ENCODE measurements at places on chromosomes 13 and 19. TPM values are rescaled to one million over a fixed set of nuclear protein-coding genes. Genes with fewer than 3 reads are reported as not detected.

GRCh38 chr13:70108356-70109105, at the start of gene KLHL1:
Gene KLHL1, minus strand, starts transcription at chr13:70108452. Its CDS starts 753 bp downstream, at chr13:70107699.
- peaks cover 12% of the 10 kb centered on the region for H3K27me3 ChIP-seq
- no peaks in the 10 kb centered on the region for H3K36me3 ChIP-seq
- DNase-seq, result no peak

The KLF2 gene
- total RNA-seq, result 49.3 TPM

The PRODH2 gene
- not detected for total RNA-seq

DNA sequence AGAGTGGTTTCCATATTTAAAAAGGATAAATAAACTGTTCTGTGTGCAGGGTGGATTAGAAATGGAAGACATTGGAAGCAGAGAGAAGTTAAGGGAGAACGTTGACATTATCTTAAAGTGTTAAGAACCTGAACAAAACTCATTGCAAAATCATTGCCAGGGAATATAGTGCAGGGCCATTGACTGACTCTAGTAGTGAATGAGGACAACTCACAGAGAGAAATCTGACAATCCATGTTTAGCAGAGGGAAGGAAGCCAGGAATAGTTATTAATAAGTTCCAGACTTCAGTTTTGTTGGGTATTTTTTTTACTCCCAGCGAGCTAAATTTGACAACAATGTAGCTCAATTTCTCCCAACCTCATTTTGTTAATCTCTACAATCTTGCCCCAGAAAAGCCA, 554.8 kb upstream of the GPC6 start:
- no peak overlapping the region for H3K4me3 ChIP-seq
- H3K4me1 ChIP-seq, result no peaks in the 10 kb centered on the region
- DNase-seq, result no peak
- H3K27ac ChIP-seq, result no peak overlapping the region
- H3K36me3 ChIP-seq, result no peaks in the 10 kb centered on the region

DNA sequence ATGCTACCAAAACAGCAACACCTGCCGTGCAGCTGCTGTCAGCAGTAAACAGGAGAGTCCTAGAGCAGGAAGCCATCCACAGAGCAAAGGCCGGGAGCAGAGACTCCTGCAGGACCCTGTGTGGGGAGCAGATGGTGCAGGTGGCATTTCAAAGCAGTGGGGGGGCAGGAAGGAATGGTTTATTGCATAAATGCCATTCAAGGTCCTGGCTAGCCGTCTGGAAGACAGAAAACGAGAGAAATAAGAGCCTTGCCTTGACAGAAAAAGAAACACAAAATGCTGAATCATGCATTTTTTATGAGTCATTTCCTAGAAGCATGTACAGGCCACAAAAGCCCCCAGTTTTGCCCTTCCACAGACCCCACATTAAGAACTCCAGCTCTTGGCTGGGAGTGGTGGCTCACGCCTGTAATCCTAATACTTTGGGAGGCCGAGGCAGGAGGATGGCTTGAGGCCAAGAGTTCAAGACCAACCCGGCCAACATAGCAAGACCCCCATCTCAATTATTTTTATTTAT, 5.4 kb downstream of the RSPH6A start:
- H3K27me3 ChIP-seq, result peaks cover 15% of the 10 kb centered on the region
- DNase-seq, result no peak
- no peaks in the 10 kb centered on the region for H3K4me1 ChIP-seq
- no peak overlapping the region for H3K27ac ChIP-seq
- H3K4me3 ChIP-seq, result no peak overlapping the region
- H3K36me3 ChIP-seq, result no peaks in the 10 kb centered on the region

DNA sequence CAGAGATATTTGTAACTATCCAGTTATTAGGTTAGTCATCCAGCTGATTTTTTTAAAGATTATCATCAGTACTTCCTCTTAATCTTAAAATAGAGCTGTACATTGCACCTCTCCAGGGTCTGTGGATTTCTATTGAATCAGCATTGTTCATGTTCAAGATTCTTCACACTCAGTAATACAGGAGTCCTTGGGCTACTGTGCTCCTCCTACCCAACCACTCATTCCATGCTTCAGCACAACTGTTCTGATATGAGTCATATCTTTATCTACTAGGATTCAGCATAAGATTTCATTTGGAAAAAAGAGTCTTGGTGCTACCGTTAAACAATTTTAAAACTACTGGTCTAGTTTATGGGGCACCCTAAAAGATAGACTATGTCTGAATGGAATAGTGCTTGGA, 357.8 kb downstream of the DCT start:
- no peaks in the 10 kb centered on the region for H3K27me3 ChIP-seq
- no peak for DNase-seq
- no peak overlapping the region for H3K4me3 ChIP-seq
- H3K27ac ChIP-seq, result no peak overlapping the region
- no peaks in the 10 kb centered on the region for H3K4me1 ChIP-seq

The LILRA1 gene
- 2.3 TPM for total RNA-seq

The SLC17A7 gene
- total RNA-seq, result not detected

DNA sequence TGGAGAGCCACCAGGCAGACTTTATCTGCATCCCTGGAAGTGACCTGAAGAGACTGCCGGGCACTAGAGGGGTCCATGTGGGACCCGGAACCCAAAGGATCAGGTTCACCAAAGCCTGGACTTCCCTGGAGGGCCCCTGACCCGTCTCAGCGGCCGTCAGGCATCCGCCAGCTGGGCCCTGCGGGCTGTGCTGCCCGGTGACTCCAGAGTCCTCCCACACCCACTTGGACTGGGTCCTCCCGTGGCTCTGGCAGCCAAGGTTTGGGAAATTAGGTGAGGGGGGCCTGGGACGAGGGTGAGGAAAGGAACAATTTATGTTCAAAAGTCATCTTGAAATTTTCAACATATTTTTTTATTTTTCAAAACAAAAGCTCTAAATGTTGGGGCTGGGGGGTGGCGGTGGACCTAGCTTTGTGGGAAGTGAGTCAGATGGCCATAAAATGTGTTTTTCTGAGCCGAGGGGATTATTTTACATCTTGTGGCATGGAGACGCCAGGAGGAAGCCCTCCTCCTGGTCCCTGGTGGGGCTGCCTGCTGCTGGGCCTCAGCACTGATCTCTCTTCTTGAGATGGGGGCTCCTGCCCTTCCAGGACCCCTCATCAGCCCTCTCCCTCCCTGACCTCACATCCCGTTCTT, 20.2 kb downstream of the CEBPA start:
- H3K27ac ChIP-seq, result no peak overlapping the region
- H3K36me3 ChIP-seq, result no peaks in the 10 kb centered on the region
- no peaks in the 10 kb centered on the region for H3K4me1 ChIP-seq
- no peak for DNase-seq

The APOE gene
- total RNA-seq, result 83.1 TPM

The PROZ gene
- total RNA-seq, result not detected

DNA sequence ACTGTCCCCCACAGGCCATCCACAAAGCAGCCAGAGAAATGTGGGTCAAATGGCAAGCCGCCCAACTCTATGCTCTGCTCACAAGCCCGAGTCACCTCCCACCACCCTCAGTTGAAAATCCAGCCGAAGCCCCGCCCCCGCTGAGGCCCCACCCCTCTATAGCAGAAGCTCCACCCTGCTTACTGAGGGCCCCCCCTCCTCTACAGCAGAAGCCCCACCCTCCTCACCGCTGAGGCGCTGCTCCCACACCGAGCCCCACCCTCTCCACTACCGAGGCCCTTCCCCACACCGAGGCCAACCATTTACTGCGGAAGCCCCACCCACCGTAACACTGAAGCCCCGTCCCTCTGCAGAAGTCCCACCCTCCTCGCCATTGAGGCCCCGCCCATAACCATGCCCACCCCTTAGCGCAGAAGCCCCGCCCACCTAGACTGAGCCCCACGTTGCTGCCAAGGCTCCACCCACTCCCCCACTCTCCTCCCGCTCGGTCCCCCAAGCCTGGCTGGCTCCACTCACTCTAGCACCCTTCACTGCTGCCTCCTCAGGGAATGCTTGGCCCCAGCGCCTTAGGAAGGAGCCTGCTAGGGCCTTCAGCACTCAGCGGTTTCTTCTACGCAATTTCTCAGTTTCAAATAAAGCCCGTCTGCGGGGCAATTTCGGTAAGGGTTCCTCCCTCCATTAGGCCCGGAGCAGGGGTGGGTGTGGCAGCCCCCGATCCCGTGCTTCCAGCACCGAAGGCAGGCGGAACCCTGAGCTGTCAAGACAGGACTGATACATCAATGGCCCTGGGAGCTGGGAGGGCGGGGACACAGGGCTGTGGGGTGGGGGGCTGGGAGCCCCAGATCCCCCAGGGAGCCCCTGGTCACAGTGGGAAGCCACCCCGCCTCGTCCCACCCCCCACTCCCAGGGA, 9.0 kb upstream of the MYDGF start:
- H3K4me3 ChIP-seq, result no peak overlapping the region
- peaks cover 6% of the 10 kb centered on the region for H3K4me1 ChIP-seq
- no peak for DNase-seq
- H3K27ac ChIP-seq, result peak overlapping the region; percentile 14
- H3K27me3 ChIP-seq, result no peaks in the 10 kb centered on the region

- no peak overlapping the region for H3K4me3 ChIP-seq
- no peak for DNase-seq
- no peaks in the 10 kb centered on the region for H3K4me1 ChIP-seq
- H3K27ac ChIP-seq, result no peak overlapping the region
- H3K36me3 ChIP-seq, result no peaks in the 10 kb centered on the region
Observed at GRCh38 chr13:41463838-41464602, 6.7 kb downstream of the RGCC start.

GRCh38 chr13:99085139-99085807, 107.4 kb upstream of the DOCK9 start:
- peak overlapping the region; percentile 99 for H3K27ac ChIP-seq
- peak overlapping the region; percentile 71 for H3K4me3 ChIP-seq
- no peaks in the 10 kb centered on the region for H3K4me1 ChIP-seq
- no peaks in the 10 kb centered on the region for H3K27me3 ChIP-seq

The C1QTNF9 gene
- total RNA-seq, result 0.82 TPM

The KLK1 gene
- not detected for total RNA-seq

The CCDC169 gene
- total RNA-seq, result 3.0 TPM

The EPS8L1 gene
- total RNA-seq, result not detected

GRCh38 chr13:110421696-110422385, 114.8 kb downstream of the COL4A2 start:
- DNase-seq, result no peak
- peak overlapping the region; percentile 98 for H3K27ac ChIP-seq

The RABAC1 gene
- 149 TPM for total RNA-seq

The NCAN gene
- total RNA-seq, result not detected
